WERI-Rb-1 (cell line): ENCODE measurements at places on chromosomes 12 and 14.
A peak's percentile ranks its signal among the peaks of the same experiment; 100 is the strongest.

DNA sequence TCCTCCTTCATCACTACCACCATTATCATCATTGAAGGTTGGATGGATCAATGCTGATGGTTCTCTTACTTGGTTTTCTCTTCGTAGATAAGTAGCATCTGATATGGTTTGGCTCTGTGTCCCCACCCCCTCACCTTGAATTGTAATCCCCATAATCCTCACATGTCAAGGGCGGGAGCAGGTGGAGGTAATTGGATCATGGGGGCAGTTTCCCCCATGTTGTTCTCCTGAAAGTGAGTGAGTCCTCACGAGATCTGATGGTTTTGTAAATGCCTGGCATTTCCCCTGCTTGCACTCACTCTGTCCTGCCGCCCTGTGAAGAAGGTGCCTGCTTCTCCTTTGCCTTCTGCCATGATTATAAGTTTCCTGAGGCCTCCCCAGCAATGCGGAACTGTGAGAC lies 172.4 kb upstream of the PWP1 start:
- DNase-seq = peak; percentile 65

GRCh38 chr14:54353266-54353665 lies 43.5 kb upstream of the CDKN3 start:
- DNase-seq = no peak

DNA sequence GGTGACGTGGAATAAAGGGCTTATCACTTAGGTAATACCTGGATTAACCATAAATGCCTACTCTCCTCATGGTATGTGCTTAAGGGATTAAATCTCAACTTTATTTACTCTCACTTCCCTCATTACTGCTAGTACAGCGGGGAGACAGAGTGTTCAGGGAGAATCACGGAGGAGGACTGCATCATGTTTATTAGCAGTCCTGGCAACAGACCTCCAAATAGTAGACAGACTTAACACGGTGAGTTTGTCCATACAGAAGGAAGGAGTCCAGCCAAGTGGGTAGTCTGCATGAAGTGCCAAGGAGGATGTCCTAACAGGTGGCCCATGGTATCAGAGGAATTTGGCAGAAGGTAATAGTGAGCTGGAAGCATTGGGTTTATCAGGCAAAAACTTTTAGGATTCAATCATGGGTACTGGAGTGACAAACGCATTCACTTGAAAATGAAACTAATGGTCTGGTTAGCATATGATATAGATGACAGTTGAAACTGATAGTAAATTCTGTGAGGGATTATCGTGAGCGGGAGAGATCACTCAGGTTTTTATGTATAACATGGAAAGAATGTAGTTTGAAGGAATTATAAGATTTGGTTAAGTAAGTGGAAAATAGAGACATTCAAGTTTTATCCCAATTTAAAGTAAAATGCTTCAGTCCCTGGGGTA lies 471.8 kb downstream of the TMEM117 start:
- peak; percentile 8 for DNase-seq

GRCh38 chr14:65879248-65880009 lies 466.9 kb downstream of the FUT8 start:
- no peak for DNase-seq

DNA sequence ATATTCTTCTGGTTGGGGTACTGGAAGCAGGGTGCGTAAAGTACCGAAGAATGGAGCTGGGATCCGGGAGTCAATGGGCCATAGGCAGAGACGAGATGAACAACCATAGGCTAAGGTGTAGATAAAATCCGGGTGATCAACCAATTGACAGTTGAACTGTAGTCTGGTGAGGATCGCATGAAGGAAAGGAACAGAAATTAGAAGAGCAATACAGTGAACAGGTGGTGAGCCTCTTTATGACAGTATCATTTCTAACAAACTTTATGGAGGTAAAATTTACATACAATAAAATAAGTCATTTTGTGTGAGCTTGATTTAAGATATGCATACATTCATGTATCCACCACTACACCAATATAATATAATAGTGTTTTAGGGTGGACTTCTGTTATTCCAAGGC lies 13.9 kb upstream of the HIF1A start:
- no peak for DNase-seq

DNA sequence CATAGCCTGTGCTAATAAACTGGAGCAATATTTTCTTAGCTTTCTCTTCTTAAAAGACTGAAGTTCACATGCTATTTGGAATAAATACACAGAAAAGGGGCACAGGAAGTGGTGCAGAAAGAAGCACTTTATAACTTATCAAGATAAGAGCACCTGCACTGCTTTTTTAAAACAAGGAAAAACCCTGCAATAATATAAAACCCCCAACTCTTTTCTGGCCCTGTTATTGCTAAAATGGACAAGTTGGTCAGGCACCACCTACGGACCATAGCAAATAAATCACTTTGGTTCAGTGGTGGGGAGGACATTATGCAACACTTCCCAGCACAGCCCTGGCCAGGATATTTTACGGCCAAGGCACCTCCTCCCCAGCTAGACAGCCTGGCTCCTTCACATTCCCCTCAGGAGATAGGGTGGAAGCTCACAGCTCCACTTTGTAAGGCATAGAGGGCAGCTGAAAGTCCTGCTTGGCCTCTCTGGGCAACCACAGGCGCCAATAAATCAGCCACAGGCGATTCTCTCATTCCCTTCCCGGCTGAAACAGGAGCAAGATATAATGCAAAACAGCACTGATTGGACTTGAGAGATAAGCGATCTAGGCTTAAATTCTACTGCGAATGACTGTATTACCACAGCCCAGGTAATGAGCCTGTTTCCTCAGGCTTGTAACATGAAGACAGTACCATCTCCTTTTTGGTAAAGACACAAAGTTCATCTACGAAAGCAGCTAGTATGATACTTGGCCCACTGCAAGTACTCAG lies 2.0 kb downstream of the ZBTB25 start:
- DNase-seq = peak; percentile 12

DNA sequence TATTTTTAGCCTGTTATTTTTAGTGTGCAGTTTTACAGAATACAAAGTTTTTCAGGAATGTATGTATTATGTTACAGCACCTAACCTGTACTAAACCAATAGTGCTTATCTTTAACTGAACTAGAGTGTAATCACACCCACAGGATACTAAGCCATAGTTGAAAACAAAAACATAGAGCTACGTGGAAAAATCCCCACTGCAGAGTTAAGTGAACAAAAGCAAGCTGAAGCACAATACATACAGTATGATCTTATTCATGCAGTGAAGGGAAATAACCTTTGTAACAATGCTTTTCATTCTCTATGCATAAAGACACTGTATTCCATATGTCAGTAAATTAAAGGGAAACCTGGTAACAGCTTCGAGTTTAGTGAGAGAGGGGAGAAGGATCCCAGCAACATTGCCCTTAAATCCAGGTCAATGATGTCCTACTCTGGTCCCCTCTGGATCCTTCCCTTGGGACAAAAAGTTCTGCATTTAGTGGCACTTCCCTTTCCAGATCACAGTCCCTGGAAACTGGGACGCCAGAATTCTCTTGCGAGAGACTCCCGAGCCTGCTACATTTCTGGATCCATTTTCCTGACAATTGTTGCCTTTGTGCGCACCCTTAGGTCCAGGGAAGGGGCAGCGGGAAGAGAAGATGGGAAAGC lies 121.3 kb upstream of the CCND2 start:
- DNase-seq = no peak

DNA sequence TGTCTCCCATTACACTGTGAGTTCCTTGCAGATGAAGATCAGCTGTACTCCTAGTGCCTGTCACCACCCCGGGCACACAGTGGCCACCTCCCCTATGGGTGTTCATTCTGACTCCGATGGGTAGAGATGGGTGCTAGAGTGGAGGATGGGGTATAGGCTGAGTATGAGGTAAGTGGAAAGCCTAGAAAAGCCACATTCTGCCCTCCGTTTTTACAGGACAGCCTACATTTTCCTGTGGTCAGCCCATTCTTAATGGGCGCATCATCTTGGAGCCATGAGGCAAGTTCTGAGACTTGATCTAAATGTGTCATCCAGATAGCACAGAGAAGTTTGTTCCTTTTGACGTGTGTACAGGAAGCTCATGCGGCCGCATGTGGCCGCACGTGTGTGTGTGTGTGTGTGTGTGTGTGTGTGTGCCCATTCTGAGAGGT lies 166.7 kb upstream of the HIF1A start:
- DNase-seq = no peak

DNA sequence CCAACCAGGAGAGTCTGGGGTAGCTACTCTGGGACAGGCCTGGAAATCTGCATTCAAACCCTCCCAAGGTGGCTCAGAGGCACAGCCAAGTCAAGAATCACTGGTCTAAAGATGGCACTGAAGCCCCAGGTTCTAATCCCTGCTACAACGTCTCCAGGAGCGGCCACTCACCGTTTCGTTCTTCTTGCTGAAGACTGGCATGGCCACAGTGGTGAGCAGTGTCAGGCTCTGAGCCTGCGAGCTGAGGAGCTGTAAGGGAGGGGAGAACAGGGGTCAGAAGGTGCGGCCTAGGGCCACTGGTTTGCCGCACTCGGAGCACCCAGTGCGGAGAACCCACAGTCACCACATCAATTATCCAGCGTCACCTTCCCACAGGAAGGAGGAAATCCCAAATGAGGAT lies 38.8 kb downstream of the CACNA2D4 start:
- DNase-seq = no peak

- no peak for DNase-seq
Observed at GRCh38 chr14:79248126-79248525, 963.2 kb downstream of the DIO2 start.

DNA sequence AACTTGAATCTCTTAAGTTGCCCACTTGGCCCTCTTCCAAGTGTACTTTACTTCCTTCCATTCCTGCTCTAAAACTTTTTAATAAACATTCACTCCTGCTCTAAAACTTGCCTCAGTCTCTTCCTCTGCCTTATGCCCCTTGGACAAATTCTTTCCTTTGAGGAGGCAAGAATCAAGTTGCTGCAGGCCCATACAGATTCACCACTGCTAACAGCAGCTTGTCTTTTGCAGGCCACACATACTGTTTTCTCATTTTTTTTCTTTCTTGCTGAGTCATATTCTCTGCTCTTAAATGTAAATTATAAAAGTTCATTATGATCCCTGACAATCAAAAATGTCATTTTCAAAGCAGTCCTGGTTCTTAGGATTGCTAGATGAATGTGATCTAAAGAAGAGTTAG lies 1820.8 kb upstream of the FLRT2 start:
- DNase-seq = no peak

DNA sequence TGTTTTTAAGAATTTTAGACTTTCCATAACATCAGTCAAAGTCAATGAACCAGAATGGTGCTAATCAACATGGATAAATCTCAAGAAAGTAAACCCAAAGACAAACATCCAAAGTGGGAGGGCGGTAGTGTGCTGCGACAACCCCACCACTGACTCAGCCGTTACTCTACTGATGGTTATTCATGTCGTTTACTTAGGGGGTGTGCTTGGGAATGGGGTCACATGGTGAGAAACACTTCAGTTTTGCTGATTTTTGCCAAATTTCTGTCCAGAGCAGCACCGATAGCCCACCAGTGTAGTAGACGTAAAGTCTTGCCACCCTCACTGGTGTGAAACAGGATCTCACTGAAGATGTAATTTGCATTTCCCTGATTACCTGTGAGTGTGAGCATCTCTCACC lies 99.9 kb downstream of the ADGRD1 start:
- DNase-seq = no peak
